ENCODE measurements at places on chromosomes 12 and 14.

- DNase-seq: no peak
Observed at GRCh38 chr14:97704316-97704885, 907.2 kb downstream of the VRK1 start.

- DNase-seq: no peak
Observed at GRCh38 chr12:5827591-5827990, 117.5 kb downstream of the ANO2 start.

DNA sequence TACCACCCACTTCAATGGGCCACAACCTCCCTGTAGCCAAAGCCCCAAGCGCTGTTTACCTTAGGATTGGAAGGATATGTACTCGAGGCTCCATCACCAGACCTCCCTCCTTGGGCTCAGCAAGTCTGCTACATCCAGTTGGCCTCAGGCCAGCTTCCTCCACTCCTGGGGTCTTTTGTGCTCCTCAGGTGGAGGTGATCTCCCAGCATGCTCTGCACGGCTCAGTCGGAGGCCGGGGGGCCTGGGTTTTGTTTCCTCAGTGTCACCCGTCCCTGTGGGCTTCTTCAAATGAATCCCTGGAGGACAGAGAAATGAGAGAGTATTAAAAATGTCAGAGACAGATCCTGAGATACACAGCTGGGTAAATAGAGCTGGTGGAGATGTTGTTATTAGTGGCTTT is 723.1 kb upstream of the TBX3 start:
- DNase-seq: no peak

DNA sequence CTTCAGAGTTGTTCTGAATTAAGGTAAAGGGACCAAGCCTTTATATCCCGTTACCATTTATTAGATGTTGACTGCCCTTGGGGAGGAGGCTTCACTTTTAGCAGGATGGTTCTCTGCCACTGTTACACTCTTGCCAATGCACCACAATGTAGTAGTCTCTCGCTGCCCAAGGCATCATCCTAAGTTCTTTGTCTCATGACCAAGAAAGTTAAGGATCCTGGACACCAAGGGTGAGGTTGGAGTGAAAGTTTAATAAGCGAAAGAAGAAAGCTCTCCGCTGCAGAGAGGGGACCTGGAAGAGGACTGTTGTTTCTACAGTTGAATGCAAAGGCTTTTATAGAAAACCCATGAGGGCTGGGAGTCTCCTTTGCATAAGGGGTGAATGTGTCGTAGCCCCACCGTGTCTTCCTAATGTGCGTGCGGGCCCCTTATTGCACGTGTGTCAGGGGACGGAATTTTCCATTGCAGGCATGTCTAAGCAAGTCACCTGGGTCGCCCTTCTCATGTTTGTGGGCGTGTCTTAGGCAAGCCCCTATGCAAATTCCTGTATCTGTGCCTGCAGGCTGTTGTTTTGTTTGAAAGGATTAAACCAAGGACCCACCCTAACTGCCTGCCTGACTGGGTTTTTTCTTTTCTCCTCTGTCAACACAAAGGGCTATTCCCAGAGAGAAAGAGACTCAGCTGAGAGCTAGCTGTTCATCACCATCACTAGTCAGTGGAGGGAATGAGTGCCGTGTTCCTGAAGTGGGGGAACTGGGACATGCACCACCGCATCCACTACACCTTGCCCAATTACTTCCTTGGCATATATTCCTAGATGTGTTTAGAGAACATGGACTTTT is 17.6 kb upstream of the RNASE1 start:
- DNase-seq: no peak

DNA sequence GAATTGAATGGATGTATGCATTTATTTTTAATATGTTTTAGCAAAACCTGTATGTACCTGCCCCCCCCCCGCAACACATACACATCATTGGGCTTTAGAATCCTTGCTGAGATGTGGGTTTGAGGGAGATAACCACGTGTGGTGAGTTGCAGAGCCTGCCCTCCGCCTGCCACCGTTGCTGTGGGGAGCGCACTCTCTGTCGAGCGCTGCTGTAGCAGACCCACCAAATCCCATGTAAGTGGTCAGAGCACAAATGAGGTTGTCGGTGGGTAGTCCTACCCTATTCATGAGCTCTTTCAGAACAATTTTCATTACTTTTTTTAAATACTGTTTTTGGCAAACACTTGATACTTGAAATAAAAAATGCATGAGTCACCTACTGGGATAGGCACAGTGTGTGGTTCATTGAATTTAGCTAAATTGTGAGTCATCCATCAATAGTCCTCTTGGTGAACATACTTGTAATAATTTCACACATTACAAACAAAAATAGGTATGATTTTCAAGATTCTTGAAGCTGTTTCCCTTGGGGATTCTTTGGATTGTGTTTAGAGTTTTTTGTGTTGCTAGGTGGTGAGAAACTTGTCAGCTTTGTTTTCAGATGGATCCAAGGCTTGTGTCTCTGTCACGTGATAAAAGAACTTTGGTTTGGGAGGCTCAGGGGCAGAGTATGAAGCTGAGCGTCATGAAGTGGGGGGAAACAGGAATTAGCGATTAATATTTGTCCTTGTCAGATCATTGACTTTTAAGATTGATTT is 107.6 kb downstream of the PTCSC3 start:
- no peak for DNase-seq

GRCh38 chr14:42523666-42524065 is 917.0 kb downstream of the LRFN5 start:
- no peak for DNase-seq

DNA sequence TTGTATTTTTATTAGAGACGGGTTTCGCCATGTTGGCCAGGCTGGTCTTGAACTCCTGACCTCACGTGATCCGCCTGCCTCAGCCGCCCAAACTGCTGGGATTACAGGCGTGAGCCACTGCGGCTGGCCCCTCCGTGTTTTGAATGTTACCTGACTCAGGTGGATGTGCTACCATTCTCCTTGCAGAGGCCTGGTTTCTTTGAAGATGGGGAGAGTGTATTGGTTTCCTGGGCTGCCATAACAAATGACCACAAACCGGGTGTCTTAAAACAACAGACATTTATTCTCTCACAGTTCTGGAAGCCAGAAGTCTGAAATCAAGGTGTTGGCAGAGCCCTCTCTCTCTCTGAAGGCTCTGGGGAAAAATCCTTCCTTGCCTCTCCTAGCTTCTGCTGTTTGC is 98.0 kb downstream of the IRF2BPL start:
- no peak for DNase-seq

DNA sequence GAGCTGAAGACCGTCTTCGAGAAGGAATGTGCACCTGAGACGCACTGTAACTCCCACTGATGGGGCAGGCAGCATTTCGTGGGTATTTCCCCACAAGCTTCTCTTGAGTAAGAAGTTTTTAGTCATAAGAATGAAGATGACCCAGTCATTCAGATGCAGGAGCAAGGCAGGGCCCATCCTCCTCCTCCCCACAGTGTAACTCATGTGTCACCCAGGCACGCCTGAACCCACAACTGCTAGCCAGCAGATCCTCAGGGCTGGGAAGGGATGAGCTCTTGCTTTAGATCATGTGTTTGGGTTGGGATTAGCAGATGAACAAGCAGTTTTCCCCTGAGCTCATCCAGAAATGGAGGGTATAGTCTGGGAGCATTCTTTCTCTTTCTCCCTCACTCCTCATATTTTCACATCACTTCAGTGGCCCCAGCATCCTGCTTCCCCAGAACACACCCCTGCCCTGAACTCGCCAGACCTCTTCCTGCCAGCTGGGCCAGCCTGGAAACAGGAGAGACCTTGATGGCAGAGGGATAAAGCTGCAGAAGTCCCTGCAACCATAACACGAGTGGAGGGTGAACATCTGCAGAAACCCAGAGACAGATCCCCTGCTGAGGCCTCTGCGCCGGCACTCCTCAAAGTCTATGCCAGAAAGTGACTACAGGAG is 73.3 kb downstream of the B4GALNT3 start:
- no peak for DNase-seq

DNA sequence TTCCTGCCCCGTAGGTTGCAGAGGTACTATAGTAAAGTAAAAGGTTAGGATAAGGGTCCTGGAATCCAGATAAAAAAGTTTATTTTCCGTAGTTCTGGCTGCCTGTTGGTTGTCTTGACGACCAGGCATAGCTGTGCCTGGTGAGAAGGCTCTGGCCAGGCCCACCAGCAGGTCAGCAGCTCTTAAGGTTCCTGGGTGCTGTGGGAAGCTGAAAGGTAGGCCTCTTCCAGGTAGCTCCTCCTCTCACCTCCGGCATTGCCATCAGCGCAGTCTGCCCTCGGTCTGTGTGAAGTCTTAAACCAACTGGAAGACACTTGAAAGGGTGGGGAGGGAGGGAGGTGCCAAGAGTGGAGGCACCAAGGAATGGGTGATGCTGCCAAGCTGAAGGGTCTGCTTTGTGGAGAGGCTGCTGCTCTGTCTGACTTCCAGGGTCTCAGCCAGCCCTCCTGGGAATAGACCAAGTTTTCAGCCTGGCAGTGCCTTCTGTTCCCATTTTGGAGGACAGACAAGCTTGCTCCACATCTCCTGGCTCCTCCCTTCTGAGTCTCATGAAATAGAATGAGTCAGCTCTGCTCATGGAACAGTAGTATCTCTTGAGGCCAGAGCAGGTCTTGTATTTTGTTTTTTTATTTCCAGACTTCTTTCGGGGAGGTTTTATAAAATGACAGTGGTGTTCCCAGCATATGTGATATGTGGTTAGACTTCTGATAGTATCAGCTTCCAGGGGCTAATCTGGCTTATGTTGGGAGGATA is 5.2 kb upstream of the ACADS start:
- DNase-seq: no peak

- DNase-seq: no peak
Observed at GRCh38 chr14:36076197-36076596, 100.3 kb downstream of the PTCSC3 start.

- DNase-seq: no peak
Observed at GRCh38 chr12:122738571-122738970, 7.9 kb upstream of the HCAR1 start.

DNA sequence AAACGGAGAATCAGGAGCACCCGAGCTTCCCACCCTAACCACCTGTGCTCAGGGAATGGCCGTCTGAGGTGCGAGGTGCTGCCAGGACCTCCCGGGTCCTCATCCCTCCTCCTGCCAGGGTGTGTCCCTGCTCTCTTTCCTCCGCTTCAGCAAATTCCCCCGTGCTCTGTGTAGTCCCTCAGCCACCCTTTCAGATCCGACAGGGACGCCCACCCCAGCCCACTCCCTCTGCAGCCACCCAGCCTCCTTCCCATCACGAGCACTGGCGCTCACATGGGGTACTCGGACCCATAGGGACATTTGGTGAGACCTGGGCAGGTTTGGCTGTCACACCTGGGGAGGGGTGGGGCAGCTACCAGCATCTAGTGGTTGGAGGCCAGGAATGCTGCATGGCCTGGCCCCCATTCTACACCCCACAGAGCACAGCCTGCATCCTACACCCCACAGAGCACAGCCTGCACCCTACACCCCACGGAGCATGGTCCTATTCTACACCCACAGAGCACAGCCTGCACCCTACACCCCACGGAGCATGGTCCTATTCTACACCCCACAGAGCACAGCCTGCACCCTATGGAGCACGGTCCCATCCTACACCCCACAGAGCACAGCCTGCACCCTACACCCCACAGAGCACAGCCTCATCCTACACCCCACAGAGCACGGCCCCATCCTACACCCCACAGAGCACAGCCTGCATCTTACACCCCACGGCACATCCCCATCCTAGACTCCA is 12.7 kb downstream of the GALNT9 start:
- DNase-seq: no peak

DNA sequence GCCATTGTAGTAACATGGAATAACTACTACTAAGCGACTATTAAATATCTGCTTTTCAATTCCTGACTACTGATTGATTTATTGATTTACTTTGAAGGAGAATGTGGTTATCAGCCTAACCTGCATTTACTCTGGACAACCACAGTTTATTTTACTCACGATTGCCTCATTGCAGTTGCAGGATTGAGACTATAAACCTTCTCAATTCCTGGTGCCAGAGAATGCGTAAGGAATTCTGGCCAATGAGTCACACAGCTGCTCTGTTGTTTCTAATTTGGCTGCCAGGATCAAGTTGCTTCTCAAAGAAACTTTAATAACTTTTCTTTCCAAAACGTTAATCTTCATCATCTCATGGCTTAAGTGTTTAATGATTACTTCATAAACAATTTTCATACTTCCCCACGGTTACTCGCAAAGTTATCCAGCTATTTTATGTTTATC is 13.1 kb upstream of the TMTC1 start:
- DNase-seq: no peak

GRCh38 chr12:92063641-92064040 is 82.0 kb downstream of the BTG1 start:
- no peak for DNase-seq

GRCh38 chr12:50699940-50700339 is 64.0 kb upstream of the ATF1 start:
- DNase-seq: no peak
